GM10248 (cell line): ENCODE measurements at places on chromosomes 7 and 10.
A peak's percentile ranks its signal among the peaks of the same experiment; 100 is the strongest.

DNA sequence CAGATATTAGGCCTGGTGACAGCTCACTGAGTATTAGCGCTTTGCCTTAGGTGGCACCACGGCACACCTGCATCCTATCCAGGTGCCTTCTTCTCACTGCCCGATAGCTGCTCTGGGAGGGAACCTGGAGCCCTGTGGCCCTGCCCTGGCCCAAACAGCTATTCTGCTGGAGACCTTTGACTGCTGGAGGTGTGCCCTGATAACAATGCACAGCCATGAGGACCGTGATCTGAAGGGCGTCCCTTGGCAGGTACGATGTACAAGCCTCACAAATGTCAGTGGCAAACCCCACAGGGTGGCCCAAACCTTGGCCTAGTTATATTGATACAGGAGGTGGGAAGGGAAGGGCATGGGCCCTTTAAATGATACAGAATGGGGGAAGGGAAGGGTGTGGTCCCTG lies 259.5 kb downstream of the GRID1 start:
- no peak for DNase-seq

DNA sequence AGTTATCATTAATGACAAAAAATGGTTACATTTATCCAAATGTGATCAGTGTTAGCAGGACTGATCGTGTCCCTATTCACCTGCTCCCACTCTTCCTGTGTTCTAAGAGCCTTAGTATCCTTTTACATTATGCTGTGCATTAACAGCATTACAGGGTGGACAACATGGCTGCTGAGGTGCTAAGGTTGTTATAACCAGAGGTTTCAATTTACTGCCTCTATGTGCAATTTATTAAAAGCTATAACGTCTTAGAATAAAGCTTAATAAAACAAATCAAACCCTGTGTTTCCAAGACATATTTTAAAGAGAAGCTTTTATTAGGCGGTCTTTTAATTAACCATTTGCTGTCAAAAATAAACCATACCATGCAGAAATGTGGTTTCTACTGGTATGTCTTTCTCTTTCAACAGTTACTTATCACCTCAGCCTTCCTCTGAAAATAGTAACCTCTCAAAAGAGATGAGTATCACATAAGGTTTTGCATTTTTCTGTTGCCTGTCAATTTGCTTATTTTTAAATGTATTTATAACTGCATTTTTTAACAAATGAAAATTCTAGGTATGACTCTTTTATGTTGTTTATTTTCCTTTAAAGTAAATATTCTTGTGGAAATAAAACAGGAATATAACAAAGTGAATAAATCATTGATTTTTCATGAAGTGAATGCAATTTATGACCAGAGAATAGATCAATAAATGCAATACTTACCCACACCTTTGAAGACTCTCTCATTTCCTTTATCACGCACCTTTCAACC lies 849.8 kb upstream of the SORCS1 start:
- no peak for DNase-seq

DNA sequence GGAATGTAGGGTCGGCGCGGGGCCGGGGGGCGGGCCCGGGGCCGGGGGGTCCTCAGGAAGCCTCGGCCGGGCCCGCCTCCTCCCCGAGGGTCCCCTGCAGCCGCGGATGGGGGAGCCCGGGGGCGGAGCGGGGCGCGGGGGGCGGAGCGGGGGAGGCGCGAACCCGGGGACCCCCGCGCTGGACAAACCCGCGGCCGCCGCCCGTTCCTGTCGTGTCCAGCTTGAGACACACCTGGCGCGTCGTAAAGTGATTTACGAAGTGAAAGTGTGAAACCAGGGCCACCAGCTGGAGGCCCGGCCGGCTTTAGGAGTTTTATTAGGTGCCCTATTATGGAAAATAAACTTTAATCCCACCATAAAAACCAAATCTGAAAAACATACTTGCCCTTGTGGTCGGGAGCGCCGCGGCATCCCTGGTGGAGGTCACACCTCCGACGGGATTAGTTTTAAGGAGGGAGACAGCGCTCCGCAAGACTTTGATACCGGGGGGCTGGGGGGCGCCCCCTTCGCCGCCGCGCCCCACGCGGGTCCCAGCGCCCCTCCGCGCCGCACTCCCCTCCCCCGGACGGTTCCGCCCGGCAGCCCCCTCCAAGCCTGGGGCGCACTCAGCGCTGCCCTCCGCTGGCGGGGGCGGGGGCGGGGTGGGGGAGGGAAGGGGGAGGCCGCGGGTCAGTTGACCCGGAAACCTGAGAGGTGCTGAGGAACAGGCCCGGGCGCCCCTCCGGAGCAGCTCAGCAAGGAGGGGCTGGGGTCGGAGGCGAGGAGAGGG lies 10.3 kb downstream of the MNX1 start:
- no peak for DNase-seq

GRCh38 chr10:21495002-21495751 lies 30.3 kb downstream of the SKIDA1 start:
- no peak for DNase-seq

- no peak for DNase-seq
These were observed 23.6 kb upstream of the PDK4 start for GRCh38 chr7:95619921-95620320.

DNA sequence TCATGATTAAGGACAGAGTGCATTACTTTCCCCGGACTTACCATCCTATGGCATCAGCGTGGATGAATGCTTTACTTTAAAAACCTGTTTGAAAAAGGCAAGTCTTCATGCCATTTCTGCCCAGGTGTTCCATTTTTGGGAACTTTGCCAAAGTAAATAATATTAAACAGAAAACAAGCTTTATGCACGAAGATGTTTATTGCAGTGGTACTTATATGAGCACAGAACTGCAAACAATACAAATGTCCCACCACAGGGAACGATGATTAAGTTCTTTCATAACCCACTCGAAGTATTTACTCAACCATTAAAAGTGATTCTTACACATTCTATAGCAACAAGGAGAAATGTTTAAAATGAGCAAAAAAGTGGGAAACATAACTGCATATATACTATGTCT lies 109.7 kb upstream of the GDF10 start:
- no peak for DNase-seq

- no peak for DNase-seq
These were observed 33.4 kb upstream of the FAM133B start for GRCh38 chr7:92623544-92623943.

DNA sequence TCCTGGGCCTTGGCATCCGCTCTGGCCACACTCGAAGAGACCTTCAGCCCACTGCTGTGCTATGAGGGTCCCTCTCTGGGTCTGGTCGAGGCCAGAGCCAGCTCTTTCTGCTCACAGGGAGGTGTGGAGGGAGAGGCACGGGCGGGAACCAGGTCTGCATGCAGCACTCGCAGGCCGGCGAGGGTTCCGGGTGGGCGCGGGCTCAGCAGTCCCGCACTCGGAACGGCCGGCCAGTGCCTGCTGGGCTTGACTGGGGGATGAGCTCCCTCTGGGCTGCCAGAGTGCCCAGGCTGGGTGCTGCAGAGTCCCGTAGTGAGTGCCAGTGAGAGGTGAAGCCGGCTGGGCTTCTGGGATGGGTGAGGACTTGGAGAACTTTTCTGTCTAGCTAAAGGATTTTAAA lies 882.7 kb downstream of the XPNPEP1 start:
- no peak for DNase-seq

GRCh38 chr10:77428691-77429395 lies 208.8 kb downstream of the KCNMA1 start:
- no peak for DNase-seq

DNA sequence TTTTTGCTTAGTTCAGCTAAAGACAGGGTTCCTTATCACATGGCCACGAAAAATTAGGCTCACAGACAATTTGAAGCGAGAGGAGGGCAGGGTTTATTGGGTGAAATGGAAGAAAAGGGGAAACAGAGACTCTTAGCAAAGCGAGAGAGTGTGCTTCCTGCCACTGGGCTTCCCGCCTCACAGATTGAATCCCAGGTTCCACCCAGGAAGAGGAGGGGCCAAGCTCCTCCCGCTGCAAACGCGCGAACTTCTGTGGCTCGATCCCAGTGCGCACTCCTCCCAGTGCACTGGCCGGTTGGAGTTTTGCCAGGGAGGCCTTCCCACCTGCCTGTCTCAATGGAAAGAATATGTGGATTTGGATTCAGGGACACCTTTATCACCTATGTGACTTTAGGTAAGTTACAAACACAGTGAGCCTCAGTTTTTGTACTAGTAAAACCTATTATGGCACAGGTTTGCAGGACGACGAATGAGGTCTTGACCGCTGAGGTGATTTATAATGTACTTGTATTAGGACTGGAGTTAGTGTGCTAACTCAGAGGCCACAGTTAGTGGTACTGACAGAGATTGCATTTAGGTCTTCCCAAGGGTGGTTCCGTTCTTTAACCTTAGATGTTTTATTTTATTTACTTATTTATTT lies 48.5 kb upstream of the SP8 start:
- DNase-seq, result no peak

- DNase-seq, result no peak
These were observed 66.8 kb downstream of the CCDC6 start for GRCh38 chr10:59839576-59839975.

DNA sequence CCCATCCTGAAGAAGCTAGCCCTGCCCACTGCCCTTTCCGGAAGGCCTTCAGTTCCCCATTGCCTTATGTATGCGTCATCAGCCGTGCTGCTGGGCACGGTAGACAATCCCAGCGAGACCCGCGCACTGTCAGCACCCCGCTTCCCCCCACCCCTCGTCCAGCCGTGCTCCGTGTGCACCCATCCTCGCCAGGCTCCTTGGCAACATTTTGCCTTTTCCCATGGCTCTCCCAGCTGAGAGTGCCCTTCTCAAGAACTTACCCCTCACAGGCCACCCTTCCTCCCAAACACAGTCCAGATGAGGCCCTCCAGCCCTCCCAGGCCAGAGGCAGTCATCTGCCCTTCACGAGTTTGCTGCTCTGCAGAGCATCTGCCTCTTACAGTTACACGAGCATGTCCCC lies 633.8 kb upstream of the FOXK1 start:
- DNase-seq, result no peak

- no peak for DNase-seq
These were observed 228.6 kb downstream of the MAD1L1 start for GRCh38 chr7:2003931-2004812.

GRCh38 chr10:13792006-13792405 lies 205.2 kb downstream of the PRPF18 start:
- DNase-seq, result no peak

DNA sequence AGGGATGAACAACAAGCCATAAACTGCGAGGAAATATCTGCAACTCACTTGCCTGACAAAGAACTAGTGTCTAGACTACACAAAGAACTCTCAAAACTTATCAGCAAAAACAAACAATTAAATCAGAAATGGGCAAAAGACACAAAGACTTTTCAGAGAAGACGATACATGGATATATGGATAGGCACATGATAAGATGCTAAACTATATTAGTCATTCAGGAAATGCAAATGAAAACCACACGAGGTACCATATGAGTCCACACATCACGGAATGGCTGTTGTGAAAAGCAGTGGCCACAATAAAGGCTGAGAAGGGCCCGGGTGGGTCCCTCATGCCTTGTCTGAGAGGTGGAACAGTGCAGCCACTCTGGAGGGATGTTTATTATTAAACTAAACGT lies 267.8 kb downstream of the WDR37 start:
- no peak for DNase-seq

- no peak for DNase-seq
These were observed 3.6 kb upstream of the ZEB1 start for GRCh38 chr10:31315453-31315852.

- DNase-seq, result no peak
These were observed 70.0 kb upstream of the PRSS58 start for GRCh38 chr7:142327628-142328405.

GRCh38 chr7:1169409-1170368 lies 9.7 kb upstream of the ZFAND2A start:
- peak; percentile 90 for DNase-seq

- DNase-seq, result no peak
These were observed 312.8 kb upstream of the NFE2L3 start for GRCh38 chr7:25839084-25839769.

DNA sequence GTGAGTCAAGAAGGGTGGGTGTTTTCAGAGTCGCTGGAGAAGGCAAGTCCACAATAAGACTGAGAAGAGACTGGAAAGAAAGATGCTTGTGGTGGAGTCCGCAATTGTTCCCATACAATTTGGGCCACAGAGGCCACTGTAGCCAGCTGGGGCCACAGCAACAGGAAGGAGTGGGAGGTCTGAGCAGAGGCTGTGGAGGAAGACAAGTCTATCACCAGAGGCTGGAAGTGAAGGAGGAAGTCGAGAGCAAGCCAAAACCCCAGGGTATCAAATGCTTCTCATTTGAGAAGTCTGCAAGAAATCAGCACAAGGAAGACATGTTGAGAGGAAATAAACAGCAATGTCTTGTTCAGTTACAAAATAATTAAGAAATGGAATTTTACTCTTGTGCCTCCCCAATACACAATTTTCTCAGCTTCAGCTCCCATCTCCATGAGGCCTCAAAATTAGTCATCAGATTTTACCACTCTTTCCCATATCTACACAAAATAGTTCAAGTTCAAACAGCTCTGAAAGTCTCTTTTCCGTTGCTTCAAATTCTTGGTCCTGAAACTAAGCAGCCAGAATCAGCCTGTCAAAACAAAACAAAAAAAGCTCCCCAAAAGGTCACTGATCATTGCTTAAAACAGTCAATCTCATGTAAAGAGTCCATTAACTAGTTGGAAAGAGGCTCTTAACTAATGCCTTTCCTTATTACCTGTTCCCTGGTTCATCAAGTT lies 31.6 kb downstream of the SLC16A12 start:
- no peak for DNase-seq

GRCh38 chr7:33714208-33714607 lies 191.1 kb upstream of the BMPER start:
- no peak for DNase-seq

DNA sequence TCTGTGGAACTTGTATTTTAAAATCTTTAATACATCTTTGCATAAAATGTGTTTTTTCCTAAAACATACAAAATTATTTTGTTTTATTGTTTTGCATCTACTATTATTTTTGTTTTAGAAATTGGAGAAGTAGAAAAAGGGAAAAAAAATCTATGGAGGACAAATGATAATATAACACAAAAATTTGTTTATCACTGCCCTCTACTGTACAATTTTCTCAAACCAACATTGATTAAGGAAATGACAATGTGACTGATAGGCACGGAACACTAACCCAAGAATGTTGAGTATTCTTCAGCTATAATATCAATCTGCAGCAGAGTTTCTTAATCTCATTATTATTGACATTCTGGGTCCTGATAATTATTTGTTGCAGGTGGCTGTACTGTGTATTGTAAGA lies 9.5 kb upstream of the ING3 start:
- no peak for DNase-seq

GRCh38 chr10:56624082-56624481 lies 263.0 kb upstream of the ZWINT start:
- no peak for DNase-seq

DNA sequence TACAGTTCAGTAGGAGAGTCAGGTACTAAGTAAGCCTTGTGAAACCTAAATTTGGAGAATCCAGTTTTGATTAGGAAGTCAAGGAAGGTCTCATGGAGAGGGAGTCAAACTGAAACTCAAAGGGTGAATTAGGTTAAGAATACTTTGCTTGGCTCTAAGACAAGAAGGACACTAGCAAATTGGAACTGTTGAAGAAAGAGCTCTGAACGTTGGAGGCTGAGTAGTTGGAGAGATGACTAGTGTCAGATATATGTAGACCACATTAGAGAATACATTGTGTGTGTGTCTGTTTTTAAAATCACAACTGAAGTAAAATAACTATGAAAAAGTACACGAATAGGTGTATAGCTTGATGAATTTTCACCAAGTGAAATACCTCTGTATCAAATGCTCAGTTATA lies 6.3 kb downstream of the VPS26A start:
- DNase-seq, result no peak
